Vagina (tissue), 2 donors: ENCODE measurements at places on chromosomes 4 and X.
A peak's percentile ranks its signal among the peaks of the same experiment; 100 is the strongest.

GRCh38 chr4:15894921-15895916 is 43.3 kb downstream of the FGFBP1 start:
- no peak for DNase-seq

- no peak for DNase-seq
Observed at GRCh38 chrX:51853251-51853650, 40.2 kb upstream of the MAGED1 start.

GRCh38 chrX:32153585-32153984 is 1057.8 kb downstream of the DMD start:
- DNase-seq = no peak

GRCh38 chr4:40525752-40526598 is 103.7 kb downstream of the RBM47 start:
- no peak for DNase-seq

DNA sequence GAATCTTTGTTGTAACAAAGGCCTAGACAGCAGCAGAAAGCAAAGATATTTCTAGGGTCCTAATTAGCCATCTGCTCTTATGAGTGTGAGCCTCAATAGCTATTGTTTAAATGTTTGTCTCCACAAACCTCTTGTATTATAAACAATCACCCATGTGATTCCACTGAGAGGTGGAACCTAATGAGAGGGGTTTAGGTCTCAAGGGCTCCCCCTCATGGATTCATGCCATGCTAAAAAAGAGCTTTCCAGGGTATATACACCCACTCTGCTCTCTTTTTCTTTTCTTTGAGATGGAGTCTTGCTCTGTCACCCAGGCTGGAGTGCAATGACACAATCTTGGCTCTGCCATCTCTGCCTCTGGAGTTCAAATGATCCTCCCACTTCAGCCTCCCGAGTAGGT is 42.1 kb downstream of the TRIM61 start:
- DNase-seq = no peak

- DNase-seq = no peak
Observed at GRCh38 chrX:6374556-6374955, 145.9 kb upstream of the NLGN4X start.

- DNase-seq = peak; percentile 74
Observed at GRCh38 chrX:72308566-72309296, 3.0 kb upstream of the CITED1 start.

DNA sequence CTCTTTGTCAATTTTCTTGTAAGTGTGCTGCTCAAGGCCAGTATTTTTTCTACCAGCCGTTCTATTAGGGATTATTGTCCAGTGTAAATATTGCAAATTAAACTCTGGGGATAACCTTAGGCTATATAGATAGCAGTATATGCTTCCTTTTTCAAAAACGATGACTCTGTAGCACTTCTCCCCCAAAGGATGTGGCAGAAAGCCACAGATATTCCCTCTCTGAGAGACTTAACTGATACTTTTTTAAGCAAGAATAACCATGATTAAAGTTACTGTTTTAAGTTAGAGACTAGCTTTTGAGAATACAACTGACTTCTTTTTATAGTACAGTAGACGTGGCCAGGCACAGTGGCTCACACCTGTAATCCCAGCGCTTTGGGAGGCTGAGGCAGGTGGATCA is 130.0 kb downstream of the FHIP1A start:
- DNase-seq = no peak

- DNase-seq = no peak
Observed at GRCh38 chrX:7545564-7545963, 297.4 kb upstream of the VCX start.

DNA sequence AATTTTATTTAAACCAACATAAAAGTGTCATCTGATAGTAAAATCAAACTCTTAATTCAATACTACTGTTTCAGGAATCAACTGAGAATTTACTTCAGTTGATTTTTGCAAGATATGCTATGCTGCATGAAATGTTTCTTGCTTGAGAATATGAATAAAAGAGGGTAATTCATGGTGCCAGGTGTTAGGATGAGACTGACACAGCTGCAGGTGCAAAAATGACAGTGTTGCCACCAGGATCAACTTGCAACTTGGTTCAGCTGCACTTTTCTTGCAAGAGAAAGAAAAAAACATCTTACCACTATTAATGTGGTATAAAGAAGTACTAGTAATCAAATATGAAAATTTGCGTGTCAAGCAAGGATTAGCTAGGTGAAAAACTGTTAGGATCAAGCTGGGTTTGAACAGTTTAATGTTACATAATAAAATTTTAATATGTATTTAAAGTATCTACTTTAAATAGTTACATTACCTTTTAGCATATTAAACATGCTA is 49.7 kb downstream of the CHIC2 start:
- no peak for DNase-seq

- DNase-seq = no peak
Observed at GRCh38 chr4:55407119-55407518, 11.4 kb downstream of the TMEM165 start.

GRCh38 chr4:8362483-8362882 is 78.0 kb downstream of the ACOX3 start:
- no peak for DNase-seq

DNA sequence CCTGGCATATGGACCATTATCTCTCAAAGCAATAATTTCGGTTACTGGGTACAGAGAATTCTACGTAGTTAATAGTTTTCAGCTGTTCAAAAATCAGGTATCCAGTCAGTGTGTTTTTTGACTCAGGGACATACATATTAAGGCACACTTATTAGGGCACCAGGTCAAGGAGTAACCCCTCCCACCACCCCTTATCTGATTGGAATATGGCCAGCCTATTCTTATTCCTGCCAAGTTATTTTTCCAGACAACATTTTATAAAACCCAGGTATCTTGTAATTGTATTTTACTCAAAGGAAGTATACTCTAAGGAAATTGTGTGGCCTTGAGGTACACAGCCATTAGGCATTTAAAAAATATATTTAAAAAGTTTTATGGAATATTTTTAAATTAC is 4.3 kb downstream of the ZFX start:
- DNase-seq = no peak

GRCh38 chrX:17082831-17083230 is 136.4 kb downstream of the REPS2 start:
- no peak for DNase-seq

DNA sequence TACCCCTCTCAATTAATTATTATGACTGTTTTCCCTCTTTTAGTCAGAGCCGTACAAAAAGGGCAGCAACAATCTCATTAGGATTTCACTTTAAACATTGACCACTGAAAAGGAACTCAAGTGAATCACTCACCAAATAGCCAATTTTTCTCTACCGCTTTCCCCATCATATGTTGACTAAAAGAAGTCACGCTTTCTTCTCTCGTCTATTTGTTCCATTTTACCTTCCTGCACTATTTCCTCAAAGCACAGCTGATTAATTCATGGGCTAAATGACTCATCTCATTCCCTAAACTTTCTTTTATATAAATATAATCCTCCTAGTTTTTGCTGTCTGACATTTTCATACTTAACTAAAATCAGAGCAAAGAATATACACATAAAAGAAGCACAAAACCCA is 8.2 kb downstream of the MID1 start:
- DNase-seq = no peak

DNA sequence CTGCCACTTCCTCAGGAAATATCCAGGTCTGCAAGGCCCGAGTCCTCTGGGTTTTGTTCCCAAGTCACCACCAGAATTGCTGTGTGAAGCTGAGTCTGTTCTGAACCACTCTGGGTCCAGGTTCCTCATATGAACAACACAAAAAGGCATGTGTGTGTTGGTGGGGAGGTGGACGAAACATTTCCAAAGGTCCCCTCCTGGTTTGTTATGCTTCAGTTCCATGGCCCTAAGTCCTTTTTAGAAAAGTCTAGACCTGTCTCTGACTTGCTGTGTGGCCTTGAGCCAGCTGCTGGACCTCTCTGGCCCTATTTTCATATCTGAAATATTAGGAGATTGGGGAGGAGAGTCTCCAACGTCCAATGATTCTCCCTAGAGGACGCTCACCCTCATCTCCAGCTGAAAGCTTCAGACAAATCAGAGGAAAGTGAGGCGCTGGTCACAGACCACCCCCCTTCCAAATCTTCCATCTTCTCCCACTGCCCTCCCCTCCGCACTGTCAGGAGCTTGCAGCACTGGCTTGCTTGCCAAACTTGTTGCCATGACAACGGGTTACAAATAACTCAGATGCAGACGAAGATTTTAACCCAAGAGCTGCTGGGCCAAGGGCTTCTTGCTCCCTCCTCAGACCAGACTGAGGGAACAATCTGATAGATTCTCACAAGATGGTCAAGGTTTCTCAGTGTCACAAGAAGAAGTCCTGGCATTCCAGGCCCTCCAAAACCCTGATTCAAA is 64.5 kb downstream of the SMC1A start:
- DNase-seq = no peak

DNA sequence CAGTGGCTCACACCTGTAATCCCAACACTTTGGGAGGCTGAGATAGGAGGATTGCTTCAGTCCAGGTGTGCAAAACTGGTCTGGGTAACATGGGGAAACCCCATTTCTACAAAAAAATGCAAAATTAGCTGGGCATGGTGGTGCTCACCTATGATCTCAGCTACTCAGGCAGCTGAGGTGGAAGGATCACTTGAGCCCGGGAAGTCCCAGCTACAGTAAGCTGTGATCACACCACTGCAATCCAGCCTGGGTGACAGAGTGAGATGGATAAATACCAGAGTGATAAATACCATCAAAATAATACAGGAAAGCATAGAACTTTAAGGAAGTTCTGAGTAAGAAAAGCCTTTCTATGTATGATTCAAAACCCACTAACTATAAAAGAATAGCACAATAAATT is 52.8 kb downstream of the LRBA start:
- no peak for DNase-seq

- DNase-seq = no peak
Observed at GRCh38 chrX:9341291-9342201, 123.3 kb upstream of the TBL1X start.

GRCh38 chr4:185394568-185395237 is 1.0 kb downstream of the LRP2BP start:
- no peak for DNase-seq

- DNase-seq = no peak
Observed at GRCh38 chr4:111596491-111596890, 548.8 kb upstream of the FAM241A start.
